Stimulated activated CD4-positive, alpha-beta T cell treated with anti-CD3 and anti-CD28 coated beads, TNF-alpha, amount 100 ng/mL, for 1 hour (primary cell): ENCODE measurements at places on chromosomes 2 and 18.

GRCh38 chr2:235024931-235025773, 73.3 kb downstream of the SH3BP4 start:
- DNase-seq, result no peak

GRCh38 chr2:162211732-162212131, 31.5 kb downstream of the FAP start:
- no peak for DNase-seq

- no peak for DNase-seq
These were observed 4.3 kb downstream of the KDM3A start for GRCh38 chr2:86445436-86445835.

DNA sequence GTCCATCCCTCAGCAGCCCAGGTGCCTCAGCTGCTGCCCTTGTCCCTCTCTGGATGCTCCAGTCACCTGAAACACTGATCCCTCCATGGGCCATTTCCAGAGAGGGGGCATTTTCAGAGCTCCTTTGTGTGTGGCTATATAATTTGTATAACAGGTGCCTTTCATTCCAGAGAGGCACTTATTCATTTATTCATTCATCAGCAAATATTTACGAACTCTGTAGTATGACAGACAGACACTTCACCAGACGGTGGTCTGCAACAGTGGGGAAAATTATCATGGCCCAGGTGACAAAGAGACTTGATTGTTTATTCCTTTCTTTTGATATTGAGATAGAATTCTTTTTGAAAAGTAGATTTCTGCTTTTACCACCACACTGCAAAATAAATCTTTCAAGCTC, 361.7 kb downstream of the TMEM182 start:
- DNase-seq, result no peak

GRCh38 chr2:112639936-112640335, 5.8 kb upstream of the SLC20A1 start:
- DNase-seq, result no peak

- no peak for DNase-seq
These were observed 13.7 kb downstream of the NCKAP1 start for GRCh38 chr2:183024339-183025095.

DNA sequence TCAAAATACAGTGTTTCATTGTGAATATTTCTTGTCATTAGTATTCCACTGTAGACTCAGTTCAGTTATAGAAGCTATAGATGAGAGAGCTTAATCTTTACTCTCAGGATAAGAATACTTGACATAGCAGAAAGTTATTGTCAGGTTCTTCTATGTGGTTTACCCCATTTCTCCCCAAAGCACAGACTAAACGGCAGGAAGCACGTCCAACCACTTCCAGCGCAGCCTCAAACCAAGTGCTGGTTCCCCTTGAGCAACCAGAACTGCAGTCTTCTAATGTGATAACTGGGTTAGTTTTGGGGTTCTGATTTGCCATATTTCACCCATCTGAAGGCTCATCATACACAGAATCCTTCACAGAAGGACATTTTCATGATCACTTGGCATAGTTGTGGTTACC, 324.7 kb downstream of the SLC8A1 start:
- no peak for DNase-seq

DNA sequence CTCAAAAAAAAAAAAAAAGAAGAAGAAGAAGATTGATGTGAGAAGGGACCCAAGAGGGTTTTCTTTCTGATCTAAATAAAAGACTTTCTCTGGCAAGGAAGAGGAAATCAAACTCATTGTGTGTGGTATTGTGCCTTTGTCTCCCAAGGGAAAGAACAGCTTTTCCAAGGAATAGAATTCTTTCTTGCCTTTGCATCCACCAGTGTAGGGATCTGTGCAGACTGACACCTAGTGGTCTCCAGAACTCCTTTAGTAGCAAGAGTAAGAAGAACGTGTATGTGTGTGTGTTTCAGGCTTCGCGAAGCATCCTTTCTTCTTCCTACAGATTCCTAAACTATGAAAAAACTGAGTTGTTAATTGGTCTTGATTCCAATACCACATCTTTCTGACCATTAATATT, 33.5 kb upstream of the CRIM1 start:
- no peak for DNase-seq
